CD8-positive, alpha-beta memory T cell (primary cell): ENCODE measurements at places on chromosomes 6 and 20.

- H3K27me3 ChIP-seq, result no peaks in the 10 kb centered on the region
- no peaks in the 10 kb centered on the region for H3K4me1 ChIP-seq
- H3K36me3 ChIP-seq, result no peaks in the 10 kb centered on the region
- H3K4me3 ChIP-seq, result no peak overlapping the region
- peak; percentile 72 for DNase-seq
- H3K27ac ChIP-seq, result no peak overlapping the region
These were observed 6.3 kb downstream of the BCAS1 start for GRCh38 chr20:54063992-54064676.

GRCh38 chr20:17609811-17610377 is 40.0 kb downstream of the DSTN start:
- H3K4me3 ChIP-seq, result peak overlapping the region; percentile 19
- H3K27ac ChIP-seq, result peak overlapping the region; percentile 18
- no peaks in the 10 kb centered on the region for H3K36me3 ChIP-seq
- no peaks in the 10 kb centered on the region for H3K27me3 ChIP-seq

GRCh38 chr6:143609501-143609900 is 68.3 kb upstream of the PHACTR2 start:
- H3K27me3 ChIP-seq, result no peaks in the 10 kb centered on the region
- no peak overlapping the region for H3K27ac ChIP-seq
- DNase-seq, result no peak
- no peak overlapping the region for H3K4me3 ChIP-seq
- H3K36me3 ChIP-seq, result no peaks in the 10 kb centered on the region

GRCh38 chr20:15645816-15646215 is 927.4 kb downstream of the KIF16B start:
- H3K27ac ChIP-seq, result no peak overlapping the region
- no peak overlapping the region for H3K4me3 ChIP-seq
- no peak for DNase-seq
- H3K4me1 ChIP-seq, result no peaks in the 10 kb centered on the region

- no peaks in the 10 kb centered on the region for H3K4me1 ChIP-seq
- no peaks in the 10 kb centered on the region for H3K36me3 ChIP-seq
- no peaks in the 10 kb centered on the region for H3K27me3 ChIP-seq
- DNase-seq, result no peak
These were observed 313.7 kb upstream of the TBX18 start for GRCh38 chr6:85078058-85078457.

GRCh38 chr20:21781446-21782075 is 76.1 kb downstream of the PAX1 start:
- H3K27me3 ChIP-seq, result no peaks in the 10 kb centered on the region
- DNase-seq, result no peak
- no peaks in the 10 kb centered on the region for H3K4me1 ChIP-seq

- no peaks in the 10 kb centered on the region for H3K27me3 ChIP-seq
- peak; percentile 76 for DNase-seq
- no peak overlapping the region for H3K27ac ChIP-seq
- peaks cover 39% of the 10 kb centered on the region for H3K4me1 ChIP-seq
These were observed 5.7 kb upstream of the NECAB3 start for GRCh38 chr20:33679758-33680485.

DNA sequence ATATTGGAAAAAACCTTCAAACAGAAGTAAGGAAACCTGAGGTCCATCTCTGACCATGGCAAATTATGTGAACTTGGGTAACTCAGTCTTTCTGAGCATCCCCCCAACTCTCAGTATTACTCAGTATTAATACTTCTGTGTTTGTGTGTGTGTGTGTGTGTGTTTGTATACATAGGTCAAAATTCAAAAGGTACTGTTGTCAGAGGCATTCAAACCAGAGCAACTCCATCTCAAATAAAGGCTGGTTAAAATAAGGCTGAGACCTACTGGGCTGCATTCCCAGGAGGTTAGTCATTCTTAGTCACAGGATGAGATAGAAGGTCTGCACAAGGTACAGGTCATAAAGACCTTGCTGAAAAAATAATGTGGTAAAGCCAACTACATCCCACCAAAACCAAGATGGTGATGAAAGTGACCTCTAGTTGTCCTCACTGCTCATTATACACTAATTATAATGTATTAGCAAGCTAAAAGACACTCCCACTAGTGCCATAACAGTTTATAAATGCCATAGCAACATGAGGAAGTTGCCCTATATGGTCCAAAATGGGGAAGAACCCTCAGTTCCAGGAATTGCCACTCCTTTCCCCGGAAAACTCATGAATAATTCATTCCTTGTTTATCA is 33.3 kb upstream of the SLC22A16 start:
- H3K36me3 ChIP-seq, result no peaks in the 10 kb centered on the region
- DNase-seq, result no peak
- H3K27ac ChIP-seq, result no peak overlapping the region

DNA sequence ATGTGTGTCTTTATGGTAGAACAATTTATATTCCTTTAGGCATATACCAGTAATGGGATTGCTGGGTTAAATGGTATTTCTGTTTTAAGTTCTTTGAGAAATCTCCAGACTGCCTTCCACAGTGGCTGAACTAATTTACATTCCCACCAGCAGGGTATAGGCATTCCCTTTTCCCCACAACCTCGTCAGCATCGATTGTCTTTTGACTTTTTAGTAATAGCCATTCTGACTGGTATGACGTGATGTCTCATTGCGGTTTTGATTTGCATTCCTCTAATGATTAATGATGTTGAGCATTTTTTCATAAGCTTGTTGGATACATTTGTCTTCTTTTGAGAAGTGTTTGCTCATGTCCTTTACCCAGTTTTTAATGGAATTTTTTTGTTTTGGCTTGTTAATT is 5.3 kb upstream of the TASP1 start:
- no peak for DNase-seq
- H3K36me3 ChIP-seq, result no peaks in the 10 kb centered on the region
- no peaks in the 10 kb centered on the region for H3K4me1 ChIP-seq
- no peaks in the 10 kb centered on the region for H3K27me3 ChIP-seq
- H3K4me3 ChIP-seq, result no peak overlapping the region

DNA sequence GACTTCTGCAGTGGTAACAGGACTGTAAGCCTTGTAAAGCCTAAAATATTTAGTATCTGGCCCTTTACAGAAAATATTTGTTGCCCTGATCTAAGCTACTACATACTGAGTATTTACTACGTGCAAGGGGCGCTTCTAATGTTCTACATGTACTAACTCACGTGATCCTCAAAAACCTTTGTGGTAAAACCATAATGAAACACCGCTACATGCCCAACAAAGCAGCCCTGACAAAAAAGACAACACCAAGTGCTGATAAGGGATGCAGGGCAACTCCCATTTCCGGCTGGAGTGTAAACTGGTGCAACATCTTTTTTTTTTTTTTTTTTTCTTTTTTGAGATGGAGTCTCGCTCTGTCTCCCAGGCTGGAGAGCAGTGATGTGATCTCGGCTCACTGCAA is 85.0 kb downstream of the SULF2 start:
- H3K36me3 ChIP-seq, result no peaks in the 10 kb centered on the region
- no peaks in the 10 kb centered on the region for H3K4me1 ChIP-seq
- no peak for DNase-seq
- H3K27ac ChIP-seq, result no peak overlapping the region
- H3K27me3 ChIP-seq, result no peaks in the 10 kb centered on the region

- no peaks in the 10 kb centered on the region for H3K27me3 ChIP-seq
- H3K4me1 ChIP-seq, result no peaks in the 10 kb centered on the region
- no peak overlapping the region for H3K4me3 ChIP-seq
- no peak for DNase-seq
These were observed 98.4 kb downstream of the CDKAL1 start for GRCh38 chr6:20632696-20633095.

- no peak overlapping the region for H3K27ac ChIP-seq
- H3K36me3 ChIP-seq, result no peaks in the 10 kb centered on the region
- H3K4me1 ChIP-seq, result peaks cover 7% of the 10 kb centered on the region
- H3K27me3 ChIP-seq, result no peaks in the 10 kb centered on the region
These were observed 74.7 kb downstream of the FAM217A start for GRCh38 chr6:4004249-4004648.

DNA sequence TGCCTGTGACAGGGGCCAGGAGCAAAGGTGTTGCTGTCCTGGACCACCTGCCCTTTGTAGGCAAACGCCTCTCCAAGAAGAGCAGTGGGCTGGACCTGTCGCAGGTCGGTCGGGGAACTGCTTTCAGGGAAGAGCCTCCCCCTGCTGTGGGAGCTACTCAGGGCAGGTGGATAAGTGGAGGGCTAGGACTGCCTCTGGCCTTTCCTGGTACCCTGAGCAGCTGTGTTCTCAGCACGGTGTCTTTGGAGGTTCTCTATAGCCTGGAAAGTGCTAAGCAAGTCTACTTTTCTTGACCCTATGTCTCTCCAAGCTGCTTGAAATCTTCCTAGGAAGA is 35.0 kb downstream of the BPIFB1 start:
- no peak for DNase-seq
- H3K27ac ChIP-seq, result no peak overlapping the region
- no peaks in the 10 kb centered on the region for H3K36me3 ChIP-seq

DNA sequence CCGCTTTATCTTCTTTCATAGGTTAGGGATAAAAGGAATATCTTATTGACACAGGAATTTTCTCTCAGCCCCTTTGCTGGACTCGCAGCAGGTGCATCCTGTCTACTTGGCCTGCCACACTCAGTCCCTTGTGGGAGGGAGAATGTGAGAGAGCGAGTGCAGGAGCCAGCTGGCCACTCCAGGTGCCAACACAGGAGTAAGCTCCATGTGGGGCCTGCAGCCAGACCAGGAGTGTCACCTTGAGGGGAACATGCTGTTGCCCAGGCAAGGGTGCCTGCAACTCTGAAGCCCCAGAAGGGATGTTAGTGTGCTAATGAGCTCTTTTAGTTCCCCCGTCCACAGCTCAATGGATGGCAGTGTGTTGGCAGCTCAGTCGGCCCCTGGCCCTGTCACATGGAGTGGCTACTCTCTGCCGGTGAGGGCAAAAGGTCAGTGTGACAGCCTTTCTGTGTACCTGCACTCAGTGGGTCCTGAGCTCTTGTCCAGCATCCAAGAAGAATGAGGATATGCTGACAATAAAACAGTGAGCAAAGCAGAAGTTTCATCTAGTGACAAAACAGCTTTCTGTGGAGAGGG is 57.1 kb downstream of the CRYBG1 start:
- H3K36me3 ChIP-seq, result no peaks in the 10 kb centered on the region
- H3K4me1 ChIP-seq, result no peaks in the 10 kb centered on the region
- no peak overlapping the region for H3K27ac ChIP-seq
- no peaks in the 10 kb centered on the region for H3K27me3 ChIP-seq
- no peak for DNase-seq

- no peak overlapping the region for H3K27ac ChIP-seq
- H3K27me3 ChIP-seq, result no peaks in the 10 kb centered on the region
- H3K36me3 ChIP-seq, result no peaks in the 10 kb centered on the region
- no peaks in the 10 kb centered on the region for H3K4me1 ChIP-seq
- no peak for DNase-seq
- H3K4me3 ChIP-seq, result no peak overlapping the region
These were observed 35.1 kb upstream of the HMGA1 start for GRCh38 chr6:34201455-34202107.

DNA sequence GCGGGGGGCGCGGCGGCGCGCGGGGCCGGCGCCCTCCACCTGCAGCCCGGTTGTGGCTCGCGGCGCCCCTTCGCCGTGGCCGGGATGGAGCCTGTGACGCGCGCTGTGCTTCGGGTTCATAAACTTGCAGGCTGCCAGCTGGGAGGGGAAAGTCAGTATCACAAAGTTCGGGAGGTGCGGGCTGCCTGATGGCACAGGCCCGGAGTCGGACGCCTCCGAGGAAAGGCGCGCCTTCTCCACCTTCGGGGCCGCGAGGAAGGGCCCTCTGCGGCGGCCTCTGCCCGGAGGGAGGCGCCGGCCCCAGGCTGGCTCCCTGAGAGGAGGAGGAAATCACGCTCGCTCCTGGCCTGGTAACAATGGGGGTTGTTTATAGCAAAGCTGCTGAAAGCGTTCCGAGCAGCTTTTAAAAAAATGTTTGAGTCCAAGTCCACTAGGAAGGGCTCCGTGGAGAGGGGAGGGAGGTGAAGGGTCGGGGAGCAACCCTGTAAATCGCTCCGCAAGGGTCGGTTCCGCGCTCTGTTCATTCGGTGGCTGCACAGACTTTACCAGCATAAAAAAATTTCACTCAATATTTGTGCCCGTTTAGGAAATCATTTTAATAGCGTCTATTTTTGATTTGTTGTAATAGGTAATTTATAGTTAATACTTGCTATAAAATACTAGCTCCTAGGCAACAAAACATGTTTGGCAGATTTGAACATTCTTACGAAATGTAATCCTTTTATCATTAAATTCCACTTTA is 1.0 kb downstream of the AFDN start:
- peak overlapping the region; percentile 59 for H3K4me3 ChIP-seq
- H3K4me1 ChIP-seq, result peaks cover 17% of the 10 kb centered on the region
- H3K36me3 ChIP-seq, result no peaks in the 10 kb centered on the region
- DNase-seq, result no peak

DNA sequence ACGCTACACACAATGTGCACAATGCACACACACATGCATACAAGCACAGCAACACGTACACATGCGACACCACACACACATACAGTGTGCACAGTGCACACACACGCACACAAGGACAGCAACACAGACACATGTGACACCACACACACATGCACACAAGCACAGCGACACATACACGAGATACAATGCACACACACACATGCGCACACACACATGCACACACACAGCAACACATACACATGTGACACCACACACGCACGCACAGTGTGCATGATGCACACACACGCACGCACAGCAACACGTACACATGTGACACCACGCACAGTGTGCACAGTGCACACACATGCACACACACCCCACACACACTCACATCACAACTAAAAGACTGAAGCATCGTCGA is 327.3 kb downstream of the THBS2 start:
- no peak overlapping the region for H3K27ac ChIP-seq
- H3K27me3 ChIP-seq, result peaks cover 5% of the 10 kb centered on the region
- no peaks in the 10 kb centered on the region for H3K4me1 ChIP-seq

DNA sequence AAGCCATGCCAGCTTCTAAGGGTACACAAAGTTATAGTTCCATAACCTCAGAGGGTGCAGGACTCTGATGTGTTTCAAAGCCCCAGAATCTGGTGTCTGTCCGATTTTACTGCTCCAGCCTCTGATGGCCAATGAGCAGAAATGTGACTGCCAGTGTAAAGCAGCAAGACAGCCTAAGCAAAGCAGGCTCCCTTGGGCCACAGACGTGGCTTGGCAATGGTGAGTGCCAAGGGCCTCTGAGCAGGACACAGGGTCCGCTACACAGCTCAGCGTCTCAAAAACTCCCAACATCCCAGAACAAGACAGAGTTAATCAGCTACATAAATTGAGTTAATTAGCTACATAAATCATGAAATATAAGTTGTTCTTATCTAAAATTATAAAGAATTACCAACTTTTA is 69.2 kb downstream of the PCSK2 start:
- DNase-seq, result no peak
- H3K4me1 ChIP-seq, result no peaks in the 10 kb centered on the region
- no peaks in the 10 kb centered on the region for H3K27me3 ChIP-seq
- H3K27ac ChIP-seq, result no peak overlapping the region

DNA sequence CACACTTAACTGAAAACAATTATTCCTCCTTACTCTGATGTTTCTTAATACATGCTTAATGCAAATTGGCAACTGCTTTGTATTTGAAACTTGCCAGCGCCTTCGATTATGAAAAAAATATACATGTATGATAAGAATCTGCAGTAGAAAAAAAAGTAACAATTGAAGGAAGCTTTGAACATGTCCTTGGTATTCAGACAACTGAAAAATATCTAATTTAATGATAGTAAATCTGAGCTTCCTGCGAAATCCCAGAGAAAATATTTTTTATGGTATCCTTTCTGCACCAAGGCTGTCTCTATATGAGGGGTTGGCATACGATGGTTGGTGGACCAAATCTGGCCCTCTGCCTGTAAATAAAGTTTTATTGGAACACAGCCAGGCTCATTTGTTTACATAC is 186.2 kb downstream of the HDGFL1 start:
- H3K27me3 ChIP-seq, result no peaks in the 10 kb centered on the region
- DNase-seq, result no peak
- H3K4me3 ChIP-seq, result no peak overlapping the region
- no peaks in the 10 kb centered on the region for H3K36me3 ChIP-seq
